ENCODE measurements at places on chromosomes 6 and 20.

DNA sequence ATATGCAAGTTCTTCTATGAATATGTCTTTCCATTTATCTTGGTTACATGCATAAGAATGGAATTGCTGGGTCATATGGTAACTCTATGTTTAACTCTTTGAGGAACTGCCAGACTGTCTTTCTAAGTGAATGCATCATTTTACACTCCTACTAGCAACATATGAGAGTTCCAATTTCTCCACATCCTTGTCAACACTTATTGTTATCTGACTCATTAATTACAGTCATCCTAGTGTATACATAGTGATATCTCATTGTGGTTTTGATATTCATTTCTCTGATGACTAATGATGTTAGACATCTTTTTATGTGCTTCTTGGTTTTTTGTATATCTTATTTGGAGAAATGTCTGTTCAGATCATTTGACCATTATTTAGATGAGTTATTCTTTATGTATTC, 96.7 kb upstream of the LAMP5 start:
- no peak for DNase-seq

- peak; percentile 79 for DNase-seq
These were observed at the start of gene PLAGL1 for GRCh38 chr6:144008120-144008811. PLAGL1 (minus strand) TSS chr6:144008259; CDS start chr6:143948136, 60,123 bp downstream.

DNA sequence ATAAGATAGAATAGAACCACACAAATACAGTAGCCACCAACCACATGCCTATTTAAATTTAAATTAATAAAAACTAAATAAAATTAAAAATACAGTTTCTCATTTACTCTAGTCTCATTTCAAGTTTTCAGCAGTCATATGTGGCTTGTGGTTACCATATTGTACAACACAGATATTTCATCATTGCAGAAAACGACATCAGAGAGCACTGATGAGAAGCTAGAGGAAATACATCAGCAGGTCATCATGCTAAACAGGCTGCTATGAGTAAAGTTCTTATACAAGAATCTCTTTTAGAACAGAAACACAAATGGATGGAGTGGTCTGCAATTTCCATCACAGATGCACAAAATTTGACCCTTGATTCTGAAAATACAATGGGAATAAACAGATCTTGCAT, 36.6 kb downstream of the TBC1D32 start:
- DNase-seq: no peak

GRCh38 chr20:58746620-58747019, 54.0 kb downstream of the NPEPL1 start:
- DNase-seq: peak; percentile 8

DNA sequence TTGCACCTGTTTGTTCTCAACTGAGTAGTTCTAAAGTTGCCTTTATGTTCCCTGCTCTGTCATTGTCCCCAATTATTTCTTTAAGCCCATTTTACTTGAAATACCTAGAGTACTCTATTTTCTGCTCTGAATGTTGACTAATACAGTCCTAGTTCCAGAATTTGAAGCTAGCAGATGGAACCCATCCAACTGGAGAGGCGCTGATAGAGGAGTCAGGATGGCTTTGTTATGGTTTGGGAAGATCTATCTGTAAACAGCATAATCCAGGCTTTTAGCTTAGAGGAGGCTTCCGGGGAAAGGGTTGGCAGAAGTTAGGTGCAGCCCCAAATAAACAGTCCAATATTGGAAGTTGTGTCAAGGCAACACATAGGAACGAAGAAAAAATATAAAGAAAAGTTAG, 927.7 kb downstream of the TFAP2A start:
- DNase-seq: no peak

DNA sequence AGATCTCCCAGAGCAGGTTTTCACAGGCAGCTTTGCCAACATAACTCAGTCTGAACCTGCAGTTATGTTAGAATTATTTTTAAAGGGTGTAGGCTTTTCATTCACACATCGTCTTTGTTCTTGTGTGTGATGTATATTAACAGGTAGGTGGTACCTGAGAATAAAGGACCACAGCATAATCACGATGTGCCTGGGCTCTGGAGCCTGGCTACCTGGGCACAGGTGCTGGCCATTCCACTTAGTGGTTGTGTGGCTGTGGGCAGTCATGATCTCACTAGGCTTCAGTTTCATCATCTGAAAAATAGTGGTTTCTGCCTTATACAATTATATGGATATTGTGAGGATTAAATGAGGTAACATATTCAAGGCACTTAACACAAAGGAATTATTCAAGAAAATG, 6.4 kb downstream of the CD109 start:
- DNase-seq: no peak

DNA sequence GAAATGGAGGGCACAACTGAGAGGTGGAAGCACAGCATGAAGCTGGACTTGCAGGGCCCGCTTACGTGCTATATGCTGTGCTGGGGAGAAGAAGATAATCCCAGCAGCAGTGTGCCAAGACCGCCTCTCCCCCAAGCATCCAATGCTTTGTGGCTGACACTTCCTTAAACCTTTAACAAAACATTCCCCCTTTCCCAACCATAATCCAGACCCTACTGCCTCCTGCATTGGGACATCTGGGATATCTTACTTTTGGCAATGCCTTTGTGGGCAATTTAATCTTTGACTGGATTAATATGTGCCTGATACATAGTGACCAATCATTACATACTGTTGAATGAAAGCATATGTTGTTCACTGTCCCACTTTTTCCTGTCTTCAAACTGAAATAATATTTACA, 3.1 kb upstream of the TENT5A start:
- DNase-seq: no peak

DNA sequence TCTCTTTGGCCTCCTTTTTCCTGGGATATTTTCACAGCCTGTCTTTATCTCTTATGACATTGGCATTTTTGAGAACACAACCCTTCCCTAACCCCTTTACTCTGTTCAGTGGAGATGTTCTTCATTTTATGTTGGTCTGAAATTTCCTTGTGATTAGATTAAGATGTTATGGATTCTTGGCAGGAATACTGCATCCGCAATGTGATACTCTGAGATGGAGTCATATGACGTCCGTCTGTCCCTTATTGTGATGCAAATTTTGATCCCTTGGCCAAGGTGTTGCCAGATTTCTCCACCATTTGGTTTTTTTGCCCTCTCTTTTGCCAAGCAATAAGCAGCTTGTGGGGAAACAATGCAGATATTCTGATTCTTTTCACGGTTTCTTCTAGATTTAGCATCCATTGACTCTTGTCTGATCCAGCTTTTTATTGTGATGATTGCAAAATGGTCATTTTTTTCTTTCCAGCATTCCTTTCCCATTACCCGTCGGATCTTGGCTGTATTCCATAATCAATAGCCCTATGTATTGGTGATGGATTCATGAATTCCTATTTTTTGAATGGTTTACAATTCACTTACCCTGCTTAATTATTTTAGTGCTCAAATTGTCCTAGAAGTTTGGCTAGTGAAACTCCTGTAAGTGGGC, 85.1 kb downstream of the NCOA3 start:
- no peak for DNase-seq

GRCh38 chr6:11251553-11252360, 19.3 kb upstream of the NEDD9 start:
- peak; percentile 63 for DNase-seq
